Gastroesophageal sphincter (tissue), 4 donors: ENCODE measurements at places on chromosomes 4 and X. TPM values are rescaled to one million over a fixed set of nuclear protein-coding genes. Genes with fewer than 3 reads are reported as not detected.

DNA sequence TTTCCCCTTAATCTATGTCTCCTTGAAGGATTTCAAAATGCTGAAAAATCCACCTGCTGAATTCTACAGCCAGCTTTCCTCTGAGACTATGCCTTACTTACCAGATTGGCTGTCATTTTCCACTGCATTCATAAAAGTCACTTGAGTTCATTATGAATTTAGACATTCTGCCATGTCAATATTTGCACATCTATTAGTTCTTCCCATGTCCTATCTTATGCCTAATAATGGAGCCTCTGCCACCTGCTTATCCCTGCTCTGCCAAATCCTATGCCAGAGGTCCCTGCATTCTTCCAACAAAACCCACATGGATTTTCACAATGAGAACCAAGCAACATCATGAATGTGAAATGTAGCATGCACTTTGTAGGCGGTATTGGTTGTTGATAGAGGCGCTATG, 42.6 kb downstream of the GASK1B start:
- ATAC-seq: no peak

DNA sequence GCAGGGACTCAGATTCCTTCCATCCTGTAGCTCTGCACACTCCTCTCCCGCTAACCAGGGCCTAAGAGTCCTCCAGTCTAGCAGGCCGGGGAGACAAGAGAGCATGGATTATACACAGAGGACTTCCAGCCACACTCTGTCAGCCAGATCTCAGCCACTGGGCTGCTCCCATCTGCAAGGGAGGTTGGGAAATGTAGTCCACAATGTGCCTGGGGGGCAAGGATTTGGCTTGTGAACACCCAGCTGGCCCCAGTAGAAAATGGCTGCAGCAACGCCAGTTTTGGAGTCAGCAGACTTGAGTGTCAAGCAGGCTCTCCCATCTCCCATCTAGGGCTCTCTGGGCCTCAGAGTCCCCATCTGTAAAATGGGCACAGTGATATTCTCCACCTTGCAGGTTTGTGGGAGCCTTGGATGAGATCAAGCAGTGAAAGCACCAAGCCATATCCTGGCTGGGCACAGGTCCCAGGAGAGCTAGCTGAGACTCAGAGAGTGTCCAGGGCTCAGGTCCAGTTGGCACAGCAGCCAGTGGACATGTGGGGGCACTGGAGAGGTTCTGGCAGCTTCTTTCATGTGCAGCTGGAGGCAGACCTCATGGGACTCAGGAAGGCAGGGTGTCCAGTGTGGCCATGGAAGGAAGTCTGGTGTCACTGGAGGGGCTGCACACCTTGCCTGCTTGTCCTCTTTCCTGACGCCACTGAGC, 14.6 kb downstream of the PSAPL1 start:
- ATAC-seq: no peak

TLR10 gene
- total RNA-seq: 0.27 TPM

FAM47E gene
- total RNA-seq: 5.9 TPM

DNA sequence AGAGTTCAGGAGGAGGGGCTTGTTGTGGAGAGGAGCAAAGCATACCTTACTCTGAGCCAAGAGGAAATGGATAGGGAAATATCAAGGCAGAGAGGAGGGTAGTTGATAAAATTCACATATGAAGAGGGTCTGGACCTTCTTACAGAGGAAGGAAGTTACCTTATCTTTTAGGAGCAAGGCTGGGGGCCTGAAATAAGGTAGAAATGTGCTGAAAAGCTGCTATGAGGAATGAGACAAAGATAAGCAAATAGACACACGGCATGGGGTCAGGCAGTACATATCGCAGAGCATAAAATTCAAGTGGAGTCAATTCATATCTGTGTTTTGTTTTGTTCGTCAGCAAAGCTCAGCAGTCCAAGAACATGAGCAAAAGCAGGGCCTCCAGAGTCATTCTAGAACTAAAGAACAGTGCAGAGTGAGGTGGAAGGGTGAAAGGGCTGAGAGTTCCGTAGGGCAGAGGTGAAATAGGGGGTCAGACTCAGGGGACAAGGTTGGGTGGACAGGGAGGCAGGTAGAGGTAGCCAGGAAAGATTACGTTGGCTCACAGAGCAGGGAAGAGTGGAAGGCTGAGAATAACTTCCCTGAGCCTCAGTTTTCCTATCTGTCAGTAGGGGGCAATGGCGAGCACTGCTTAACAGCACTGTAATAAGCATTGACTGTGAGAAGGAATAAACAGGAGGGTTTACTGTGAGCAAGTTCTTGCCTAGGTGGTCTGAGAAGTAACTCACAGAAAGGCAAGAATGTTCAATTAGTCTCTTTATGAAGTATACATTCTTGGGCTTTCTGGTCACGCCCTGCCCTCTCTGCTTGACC, 9.2 kb downstream of the VSIG4 start:
- no peak for ATAC-seq

- no peak for ATAC-seq
Measured at GRCh38 chr4:88846206-88846790, 148.7 kb upstream of the NAP1L5 start.

DNA sequence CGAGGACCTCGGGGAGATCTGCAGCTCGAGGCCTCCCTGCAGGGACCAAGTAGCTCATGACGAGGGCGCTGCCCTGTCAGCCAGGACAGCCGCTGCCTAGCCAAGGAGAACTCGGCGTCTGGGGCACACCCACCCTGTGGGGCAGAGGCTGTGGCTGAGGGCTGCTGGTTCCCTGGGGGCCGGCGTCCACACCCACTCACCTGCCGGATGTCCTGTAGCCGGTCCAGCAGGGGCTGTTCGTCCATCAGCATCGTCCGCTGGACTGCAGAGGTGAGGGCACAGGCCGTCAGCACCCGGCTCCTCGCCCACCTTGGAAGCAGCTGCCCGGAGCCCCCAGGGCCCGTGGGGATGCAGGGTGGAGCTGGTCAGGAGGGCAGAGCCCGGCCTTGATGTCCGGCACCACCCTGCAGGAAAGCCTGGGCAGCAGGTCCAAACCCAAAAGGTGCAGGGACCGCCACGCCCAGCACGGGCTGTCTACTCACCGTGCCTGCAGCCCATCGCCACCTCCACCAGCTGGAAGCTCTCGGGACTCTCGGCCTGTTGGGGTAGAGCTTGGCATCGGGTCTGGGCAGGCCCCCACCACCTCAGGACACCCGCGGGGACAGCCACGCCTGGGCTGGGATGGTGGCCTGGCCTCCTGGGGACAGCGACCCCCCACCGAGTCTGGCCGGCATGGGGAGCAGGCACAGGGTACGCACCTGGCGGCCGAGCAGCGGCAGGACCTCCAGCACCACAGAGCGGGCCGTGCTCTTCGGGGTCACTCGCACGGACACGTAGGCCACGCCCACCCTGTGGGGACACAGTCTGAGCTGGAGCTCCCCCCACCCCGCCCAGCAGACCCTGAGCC, 6.9 kb downstream of the DGKQ start:
- ATAC-seq: no peak
